Central memory CD4-positive, alpha-beta T cell (primary cell): ENCODE measurements at places on chromosomes 7 and 10.

DNA sequence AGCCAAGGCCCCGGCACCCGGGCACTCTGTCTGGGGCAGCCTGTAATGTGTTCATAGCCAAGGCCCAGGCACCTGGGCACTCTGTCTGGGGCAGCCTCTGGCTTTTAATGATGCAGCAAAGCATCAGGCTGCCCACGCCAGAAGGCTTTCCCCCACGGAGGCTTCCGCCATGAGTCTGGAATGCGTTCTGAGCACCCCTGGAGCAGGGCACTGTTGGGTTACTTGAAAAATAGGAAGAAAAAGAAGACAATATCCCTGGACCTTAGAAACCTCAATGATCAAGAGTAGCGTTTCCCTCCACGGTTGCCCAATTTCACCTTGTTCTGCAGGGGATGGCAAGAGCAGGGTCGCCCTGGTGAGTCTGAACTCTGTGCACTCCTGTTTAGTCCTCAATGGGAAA, 565.0 kb downstream of the PTPRN2 start:
- no peak for DNase-seq

DNA sequence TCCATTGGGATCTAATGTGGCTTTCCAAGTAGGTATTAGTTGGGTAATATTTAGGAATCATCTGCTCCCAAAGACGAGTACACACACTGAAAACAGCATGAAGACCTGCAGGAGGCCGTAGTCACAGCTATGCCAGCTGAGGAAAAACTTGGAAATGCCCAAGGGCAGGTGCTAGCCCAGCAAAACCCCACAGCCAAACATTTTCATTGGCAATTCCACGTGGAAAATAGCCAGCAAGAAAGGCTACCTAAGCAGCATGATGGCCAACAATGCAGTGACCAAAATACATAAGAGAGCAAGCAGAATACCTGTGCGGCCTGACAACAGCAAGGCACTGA, 32.7 kb downstream of the DOCK4 start:
- DNase-seq, result no peak

DNA sequence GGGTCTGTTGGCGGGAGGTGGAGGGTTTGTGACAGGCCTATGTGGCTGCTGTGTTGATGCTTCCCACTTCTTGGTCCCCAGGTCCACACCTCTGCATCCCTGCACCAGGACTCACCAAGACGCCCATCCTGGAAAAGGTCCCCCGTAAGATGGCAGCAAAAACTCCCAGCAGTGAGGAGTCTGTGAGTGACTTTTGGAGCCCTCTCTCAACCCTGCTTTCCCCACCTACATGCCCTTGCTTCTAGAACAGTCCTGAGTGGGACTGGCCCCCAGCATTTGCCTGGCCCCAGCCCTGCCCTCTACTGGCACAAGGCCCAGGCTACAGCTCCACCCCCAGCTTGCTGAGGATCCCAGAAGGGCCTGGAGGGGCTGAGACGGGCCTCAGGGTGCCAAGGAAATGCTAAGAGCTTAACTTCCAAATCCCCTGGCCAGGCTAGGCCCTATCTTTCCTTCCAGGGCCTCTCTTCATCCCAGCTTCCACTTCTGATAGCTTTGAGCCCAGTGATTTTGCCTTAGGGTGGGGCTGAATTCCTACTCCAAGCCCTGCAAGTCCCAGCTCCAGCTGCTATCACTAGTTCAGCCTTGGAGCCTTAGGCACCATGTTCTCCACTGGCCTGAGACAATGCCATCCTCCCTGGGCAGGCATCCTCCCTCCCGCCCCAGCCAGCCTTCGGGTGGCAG, 2.7 kb downstream of the CHAT start:
- DNase-seq, result no peak

GRCh38 chr7:92678291-92678920, 88.2 kb upstream of the FAM133B start:
- no peak for DNase-seq

GRCh38 chr7:42618651-42619360, 293.1 kb downstream of the C7orf25 start:
- DNase-seq, result no peak

GRCh38 chr10:110556296-110556695, 11.2 kb upstream of the SMC3 start:
- DNase-seq, result no peak

GRCh38 chr7:99314504-99314903, 11.2 kb upstream of the ARPC1A start:
- no peak for DNase-seq

DNA sequence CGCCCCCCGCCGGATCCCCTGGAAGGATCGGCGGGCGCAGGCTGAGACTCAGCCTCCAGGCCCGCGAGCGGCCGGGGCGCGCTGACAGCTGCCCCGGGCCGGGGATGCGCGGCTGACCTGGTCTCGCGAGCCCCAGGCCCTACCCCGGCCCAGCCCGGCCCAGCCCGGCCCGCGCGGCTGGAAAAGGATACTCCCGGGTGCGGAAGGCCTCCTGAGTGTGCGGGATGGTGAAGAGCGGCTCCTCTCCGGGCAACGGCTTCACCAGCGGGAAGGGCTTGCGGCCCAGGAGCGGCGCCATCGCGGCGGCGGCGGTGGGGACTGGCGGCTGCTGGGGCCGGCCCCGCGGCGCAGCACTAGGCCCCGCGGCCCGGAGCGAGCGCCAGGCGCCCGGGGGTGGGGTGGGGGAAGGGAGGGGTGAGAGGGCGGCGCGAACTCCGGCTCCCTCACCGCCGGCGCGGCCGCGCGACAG, 423 bp downstream of the BAZ1B start:
- no peak for DNase-seq

DNA sequence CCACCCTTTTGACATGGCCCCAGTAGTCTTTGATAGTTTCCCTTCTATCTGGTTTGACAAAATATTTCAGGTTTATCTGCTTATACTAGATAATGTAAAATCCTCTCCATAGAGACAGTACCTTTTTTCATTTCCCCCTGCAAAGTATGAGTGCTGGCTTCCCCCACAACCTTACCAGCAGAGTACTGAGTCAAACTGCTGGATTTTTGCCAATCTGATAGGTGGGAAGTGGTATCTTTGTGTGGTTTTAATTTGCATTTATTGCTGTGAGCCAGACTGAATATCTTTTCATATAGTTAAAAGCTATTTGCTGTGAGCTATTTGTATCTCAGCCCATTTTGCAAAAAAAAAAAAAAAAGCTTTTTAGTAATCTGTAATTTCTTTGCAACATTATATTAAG, 32.1 kb upstream of the HECTD2 start:
- DNase-seq, result peak; percentile 75

GRCh38 chr7:138205614-138206150, 129.4 kb downstream of the AKR1D1 start:
- DNase-seq, result no peak

- no peak for DNase-seq
Observed at GRCh38 chr7:20158684-20159083, 58.5 kb downstream of the MACC1 start.

GRCh38 chr7:87316097-87316700, 29.3 kb upstream of the CROT start:
- no peak for DNase-seq

- DNase-seq, result no peak
Observed at GRCh38 chr7:28904578-28905048, 53.5 kb downstream of the TRIL start.

- no peak for DNase-seq
Observed at GRCh38 chr10:75097666-75098285, 13.7 kb upstream of the SAMD8 start.

DNA sequence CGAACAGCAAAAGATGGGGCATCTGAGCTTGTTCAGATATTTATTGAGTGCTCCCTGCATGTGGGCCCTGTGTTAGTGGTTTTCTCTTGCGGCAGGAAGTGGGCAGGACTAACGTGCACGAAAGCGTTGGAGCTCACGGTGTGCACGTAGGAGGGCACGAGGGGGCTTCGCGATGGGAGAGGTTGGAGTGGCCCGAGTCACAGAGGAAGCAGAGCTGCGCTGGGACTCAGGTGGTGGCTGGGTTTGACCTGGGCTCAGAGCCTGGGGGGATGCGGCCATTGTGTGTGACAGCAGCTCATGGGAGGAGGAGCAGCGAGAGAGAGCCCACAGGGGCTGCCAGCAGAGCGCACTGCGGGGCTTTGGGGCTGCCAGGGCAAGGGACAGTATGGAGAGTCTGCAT, 7.7 kb downstream of the ZSCAN25 start:
- DNase-seq, result peak; percentile 81

DNA sequence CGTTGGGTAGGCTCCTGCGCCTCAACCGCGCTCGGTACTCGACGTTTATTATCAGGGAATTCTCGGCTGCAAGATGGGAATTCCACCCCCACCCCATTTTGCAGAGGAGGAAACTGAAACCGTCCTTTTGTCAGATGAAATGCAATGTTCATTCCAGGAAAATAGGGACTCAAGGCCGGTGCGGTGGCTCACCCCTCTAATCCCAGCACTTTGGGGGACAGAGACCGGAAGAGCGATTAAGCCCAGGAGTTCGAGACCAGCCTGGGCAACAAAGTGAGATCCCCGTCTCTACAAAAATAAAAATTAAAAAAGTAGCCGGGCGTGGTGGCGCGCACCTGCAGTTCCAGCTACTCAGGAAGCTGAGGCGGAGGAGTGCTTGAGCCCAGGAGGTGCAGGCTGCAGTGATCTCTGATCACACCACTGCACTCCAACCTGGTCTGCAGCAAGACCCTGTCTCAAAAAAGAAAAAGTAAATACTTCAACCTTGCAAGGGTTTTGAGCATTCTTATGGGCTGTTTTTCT, 720 bp upstream of the RFC2 start:
- DNase-seq, result no peak

DNA sequence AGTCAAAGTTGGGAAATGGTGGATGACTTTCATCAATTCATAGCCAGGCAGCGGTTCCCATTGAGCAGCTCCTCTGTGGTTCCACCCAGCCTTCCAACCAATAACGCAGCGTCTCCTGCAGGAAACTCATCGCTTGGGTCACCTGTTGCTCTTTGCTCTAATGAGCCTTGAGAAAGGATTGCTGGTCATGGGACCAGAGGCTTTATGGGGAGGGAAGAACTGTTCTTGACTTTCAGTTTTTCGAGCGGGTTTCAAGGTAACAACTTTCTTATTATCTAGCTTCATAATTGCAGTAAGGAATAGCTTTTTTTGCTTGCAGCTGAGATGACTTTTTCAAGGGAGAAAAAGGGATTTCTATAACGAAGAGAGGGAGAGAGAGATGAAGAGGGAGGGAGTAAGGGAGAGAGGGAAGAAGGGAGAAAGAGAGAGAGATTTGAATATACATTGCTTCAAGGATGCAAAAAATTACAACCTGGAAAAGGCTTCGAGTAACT, 405 bp upstream of the ENTPD1 start:
- DNase-seq, result no peak

GRCh38 chr7:157529768-157530560, 193.2 kb downstream of the DNAJB6 start:
- no peak for DNase-seq

- no peak for DNase-seq
Observed at GRCh38 chr7:47283497-47284131, 298.3 kb downstream of the TNS3 start.

GRCh38 chr10:58465629-58466028, 47.0 kb upstream of the BICC1 start:
- no peak for DNase-seq

- DNase-seq, result no peak
Observed at GRCh38 chr10:103849880-103850571, 5.3 kb downstream of the SH3PXD2A start.

GRCh38 chr10:60101821-60102220, 195.5 kb upstream of the CCDC6 start:
- DNase-seq, result no peak

DNA sequence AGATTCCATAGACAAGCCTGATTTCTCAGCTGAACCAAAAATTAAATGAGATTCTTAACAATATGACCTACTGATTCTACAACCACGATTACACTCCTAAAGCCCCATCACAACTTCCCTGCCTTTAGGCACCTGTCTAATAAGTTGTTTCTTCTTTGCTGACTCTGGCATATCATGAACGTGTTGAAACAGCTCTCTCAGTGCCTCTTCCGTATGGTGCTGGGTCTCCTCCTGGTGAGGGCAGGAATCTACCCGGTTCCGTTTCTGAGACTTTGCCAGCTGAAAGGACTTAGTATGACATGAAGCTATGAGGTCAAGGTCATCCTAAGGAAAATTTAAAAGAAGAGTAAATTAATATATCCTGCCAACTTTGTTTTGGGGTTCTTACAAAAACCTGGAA, 48.6 kb downstream of the ARHGAP19 start:
- no peak for DNase-seq

DNA sequence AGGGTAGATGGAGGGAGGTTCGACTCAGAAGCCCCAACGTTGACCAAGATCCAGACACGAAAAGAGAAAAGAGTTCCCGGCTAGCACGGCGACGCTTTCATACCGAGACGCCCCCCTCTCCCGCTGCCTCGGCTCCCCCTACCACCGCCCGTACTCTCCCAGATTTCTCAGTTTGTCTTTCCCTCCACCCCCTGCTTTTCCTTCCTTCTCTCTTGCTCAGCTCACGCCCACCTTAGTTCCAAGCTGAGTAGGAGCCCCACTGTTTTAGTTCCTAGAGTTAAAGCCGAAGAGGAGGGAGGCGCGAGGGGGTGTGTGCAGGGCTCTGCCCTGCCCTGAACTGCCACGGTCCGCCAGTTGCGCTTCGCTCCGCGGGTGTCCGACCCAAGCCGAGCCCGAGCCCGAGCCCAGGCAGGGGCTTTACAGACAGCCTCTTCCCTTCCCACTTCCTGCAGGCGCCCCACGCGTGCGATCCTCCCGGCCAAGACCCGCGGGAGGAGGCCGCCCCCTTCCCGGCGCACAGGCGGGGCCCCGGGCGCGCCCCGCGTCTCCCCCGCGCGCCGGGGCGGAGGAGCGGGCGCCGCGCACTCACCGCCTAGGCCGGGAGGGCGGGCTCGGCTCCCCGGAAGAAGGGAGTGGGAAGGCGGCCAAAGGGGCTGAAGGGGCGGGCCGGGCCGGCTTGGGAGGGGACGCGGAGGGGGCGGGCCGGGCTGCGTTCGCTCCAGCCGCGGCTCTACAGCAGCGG, at the start of gene EPHB6:
Gene EPHB6, plus strand, starts transcription at position 705 of the 742 bp plus-strand sequence. CDS start 8,152 bp downstream, outside the sequence.
- DNase-seq, result peak; percentile 45

GRCh38 chr7:131945313-131945911, 389.0 kb upstream of the PODXL start:
- no peak for DNase-seq

GRCh38 chr10:119807960-119808697, 64.5 kb downstream of the MCMBP start:
- no peak for DNase-seq

DNA sequence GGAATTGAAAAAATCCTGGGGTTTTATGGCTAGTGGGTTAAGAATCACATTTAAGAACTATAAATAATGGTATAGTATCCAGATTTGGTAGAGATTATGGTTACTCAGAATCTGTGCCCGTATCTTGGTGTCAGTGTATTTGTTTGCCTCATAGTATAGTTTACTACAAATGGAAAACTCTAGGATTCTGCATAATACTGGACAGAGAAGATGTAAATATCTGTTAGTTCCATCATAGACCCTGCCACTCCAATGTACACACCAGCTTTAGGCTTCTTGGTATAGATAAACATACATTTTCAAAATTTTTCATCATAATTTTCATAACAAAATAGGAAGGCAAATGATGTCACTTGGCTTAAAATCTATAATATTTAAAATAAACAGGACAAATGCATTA, 108.1 kb downstream of the CFTR start:
- DNase-seq, result no peak

- DNase-seq, result no peak
Observed at GRCh38 chr7:105880571-105881330, 4.4 kb upstream of the ATXN7L1 start.
